ENCODE measurements at places on chromosomes 7 and 10. TPM values are rescaled to one million over a fixed set of nuclear protein-coding genes. Genes with fewer than 3 reads are reported as not detected.

The MSS51 gene
- total RNA-seq = 2.9 TPM

The NCF1 gene
- total RNA-seq = 3.9 TPM

The MYO1G gene
- total RNA-seq = 1.3 TPM

The SPAM1 gene
- not detected for total RNA-seq

The RBP3 gene
- total RNA-seq = not detected

The TLX1 gene
- not detected for total RNA-seq

The OPN4 gene
- total RNA-seq = 0.25 TPM

The ANXA7 gene
- total RNA-seq = 116 TPM

The LRRC17 gene
- total RNA-seq = 1.9 TPM

The PLXNA4 gene
- total RNA-seq = 19.2 TPM

The TMEM140 gene
- 16.5 TPM for total RNA-seq

The PCBD1 gene
- total RNA-seq = 172 TPM

The PAPSS2 gene
- total RNA-seq = 11.8 TPM

The STRIP2 gene
- 23.3 TPM for total RNA-seq
